Kidney capillary endothelial cell (primary cell): ENCODE measurements at places on chromosomes 1 and 21.

DNA sequence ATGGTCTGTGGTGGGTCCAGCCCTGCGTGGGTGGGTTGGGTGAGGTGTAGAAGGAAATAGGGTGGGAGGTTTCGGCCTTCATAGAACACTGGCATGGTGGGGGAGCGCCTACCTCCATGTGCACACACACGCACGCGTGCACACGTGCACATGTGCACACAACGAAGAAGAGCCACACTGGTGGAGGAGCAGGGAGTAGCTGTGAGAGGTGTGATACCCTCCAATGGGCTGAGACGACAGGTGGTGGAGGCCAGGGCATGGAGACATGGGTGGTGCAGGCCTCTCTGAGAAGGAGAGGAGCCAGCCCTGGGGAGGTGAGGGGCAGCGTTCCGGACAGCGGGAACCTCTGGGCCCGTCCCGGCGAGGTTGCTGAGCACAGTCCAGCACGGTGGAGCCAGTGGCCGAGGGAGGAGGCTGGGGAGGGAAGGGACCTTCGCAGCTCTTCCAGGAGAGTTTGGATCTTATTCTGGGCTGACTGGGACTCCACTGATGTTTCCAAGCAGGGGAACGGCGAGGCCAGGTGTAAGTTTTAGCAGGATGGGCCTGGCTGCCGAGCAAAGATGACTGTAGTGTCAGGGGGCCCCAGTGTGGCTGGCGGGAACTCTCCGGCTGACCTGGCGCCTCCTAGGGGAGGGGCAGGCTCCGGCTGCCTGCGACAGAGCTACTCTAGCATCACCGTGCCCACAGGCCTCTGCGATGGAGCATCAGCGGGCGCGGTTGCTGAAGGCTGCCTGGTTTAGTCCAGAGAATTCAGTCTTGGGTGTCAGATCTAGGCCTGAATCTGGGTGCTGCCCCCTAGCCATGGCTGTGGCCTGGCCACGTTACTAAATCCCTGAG is 107.2 kb downstream of the ARHGEF10L start:
- no peak for DNase-seq

- no peak for DNase-seq
Measured at GRCh38 chr1:203593723-203594122, 32.9 kb upstream of the ATP2B4 start.

- no peak for DNase-seq
Measured at GRCh38 chr1:67534627-67535065, 104.4 kb upstream of the SERBP1 start.

- DNase-seq, result no peak
Measured at GRCh38 chr1:229471175-229471574, 37.0 kb downstream of the NUP133 start.

DNA sequence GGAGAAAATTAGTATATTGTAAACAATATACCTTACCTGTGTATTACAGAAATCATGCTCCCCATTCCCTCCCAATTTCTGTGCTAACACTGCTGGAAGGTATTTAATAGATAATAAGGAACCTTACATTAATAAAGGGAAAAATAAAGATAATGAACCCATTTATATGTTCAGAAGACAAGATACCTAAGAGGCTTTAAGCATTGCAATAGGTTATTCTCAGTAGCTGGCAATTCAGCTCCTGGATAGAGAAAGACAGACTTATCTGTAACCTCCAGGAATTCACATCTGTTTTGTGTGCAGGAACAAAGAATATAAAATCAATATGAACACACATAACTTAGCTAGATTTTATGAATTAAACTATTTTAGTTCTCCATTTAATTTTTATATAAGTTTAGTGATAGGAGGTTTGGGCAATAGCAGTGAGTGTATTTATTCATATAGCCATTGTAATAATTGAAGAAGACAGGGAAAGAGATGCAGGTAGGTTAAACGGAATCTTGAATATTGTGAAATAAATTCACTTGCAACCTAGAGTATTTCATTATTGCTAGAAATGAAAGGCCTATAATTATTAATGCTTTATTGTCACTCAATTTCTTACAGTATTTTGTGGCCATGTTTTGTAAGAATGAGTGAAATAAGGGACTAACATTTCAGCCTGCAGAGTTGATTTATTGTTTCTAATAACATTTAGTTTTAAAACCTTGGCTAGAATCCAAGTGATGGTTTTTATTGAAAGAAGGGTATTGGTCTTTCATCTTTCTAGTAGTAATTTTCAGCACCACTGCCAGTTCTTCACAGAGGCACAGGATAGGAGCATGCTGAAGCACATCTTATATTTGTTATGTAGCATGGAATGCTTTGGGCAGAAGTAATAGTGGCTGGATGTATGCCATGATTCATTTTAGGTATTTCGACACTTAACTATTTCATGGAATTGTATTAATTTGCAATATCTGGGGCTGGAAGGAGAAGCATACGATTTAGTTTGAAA is 1.5 kb downstream of the XPR1 start:
- peak; percentile 6 for DNase-seq

DNA sequence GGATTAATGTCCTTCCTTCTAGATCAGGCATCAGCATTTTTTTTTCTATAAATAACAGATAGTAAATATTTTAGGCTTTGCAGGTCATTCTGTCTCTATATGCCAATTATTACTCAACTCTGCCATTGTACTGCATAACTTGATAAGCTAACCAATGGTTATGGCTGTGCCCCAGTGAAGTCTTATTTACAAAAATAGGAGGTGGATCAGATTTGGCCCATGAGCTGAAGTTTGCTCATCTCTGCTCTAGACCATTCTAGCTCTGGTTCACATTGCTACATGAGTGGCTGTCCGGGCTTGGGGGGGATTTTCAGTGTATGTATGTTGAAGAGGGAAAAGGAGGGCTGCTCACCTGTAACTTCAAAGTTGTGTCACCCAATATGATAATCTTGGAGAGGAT is 10.1 kb downstream of the RAB7B start:
- DNase-seq, result no peak
